AG09309 (cell line): ENCODE measurements at places on chromosomes 7 and 10.
A peak's percentile ranks its signal among the peaks of the same experiment; 100 is the strongest.

- no peak for DNase-seq
Observed at GRCh38 chr10:72335394-72336258, 19.1 kb downstream of the DNAJB12 start.

DNA sequence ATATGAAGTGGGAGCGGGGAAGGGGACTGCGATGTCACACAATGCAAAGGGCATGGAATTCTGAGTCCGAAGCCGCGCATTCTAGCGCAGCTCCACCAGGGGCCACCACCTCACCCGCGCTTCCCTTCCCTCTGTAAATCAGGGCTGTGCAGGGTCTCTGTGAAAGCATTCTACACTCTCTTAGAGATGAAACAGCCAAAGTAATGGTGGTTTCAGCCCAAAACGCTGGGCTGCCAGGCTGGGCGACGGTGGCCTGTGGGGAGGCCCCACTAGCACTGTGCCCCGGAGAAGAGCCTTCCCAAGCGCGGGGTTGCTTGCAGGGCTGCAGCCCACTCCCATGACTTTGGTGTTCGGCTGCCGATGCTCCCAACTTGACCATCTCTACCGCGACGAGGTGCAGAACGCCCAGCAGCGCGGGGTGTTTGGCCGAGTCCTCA, 11.4 kb downstream of the ATG9B start:
- DNase-seq, result no peak

DNA sequence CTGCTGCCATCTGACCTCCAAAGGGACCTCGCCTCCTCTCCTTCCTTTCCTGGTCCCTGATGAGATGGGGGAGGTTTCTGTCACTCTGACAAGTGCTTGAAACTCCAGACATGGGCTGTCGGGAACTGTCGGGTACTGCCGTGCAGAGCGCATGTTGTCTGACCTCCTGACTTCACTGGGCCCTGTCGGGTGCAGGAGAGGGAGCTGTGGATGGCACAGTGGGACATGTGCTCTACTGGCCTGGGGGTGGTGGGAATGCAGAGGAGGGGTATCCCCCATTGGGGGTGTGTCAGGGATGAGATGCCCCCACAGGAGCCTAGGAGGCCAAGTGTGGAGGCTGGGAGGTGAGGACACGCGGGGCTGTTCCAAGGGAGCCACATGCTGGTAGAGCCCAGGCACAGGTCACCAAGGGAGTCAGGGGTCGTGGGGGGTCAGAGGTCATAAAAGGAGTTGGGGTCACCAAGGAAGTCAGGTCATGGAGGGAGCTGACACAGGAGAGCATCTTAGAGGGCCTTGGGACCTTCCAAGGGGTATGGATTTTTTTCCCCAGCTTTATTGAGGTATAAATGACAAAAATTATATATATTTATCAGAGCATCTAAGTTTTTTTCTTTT, 30.9 kb downstream of the TMEM120A start:
- no peak for DNase-seq

- no peak for DNase-seq
Observed at GRCh38 chr10:4306871-4307270, 519.1 kb upstream of the AKR1E2 start.

DNA sequence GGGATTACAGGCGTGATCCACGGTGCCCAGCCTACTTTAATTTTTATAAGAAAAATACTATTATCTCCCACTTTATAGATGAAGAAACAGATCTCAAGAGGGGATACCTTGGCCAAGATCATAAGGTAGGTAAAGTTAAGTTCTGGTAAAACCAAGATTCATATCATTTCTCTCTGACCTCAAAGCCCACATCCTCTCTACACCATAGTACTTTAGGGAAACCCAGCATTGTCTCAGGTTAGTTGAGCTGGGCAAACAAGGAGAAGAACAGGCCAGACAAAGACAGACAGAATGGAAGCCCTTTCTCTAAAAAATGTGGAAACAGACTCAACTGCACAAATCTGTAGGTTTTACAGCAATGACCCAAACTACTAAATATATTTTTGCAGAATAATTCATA, 197.7 kb upstream of the FRMD4A start:
- DNase-seq, result no peak

- no peak for DNase-seq
Observed at GRCh38 chr10:76643511-76643911, 994.1 kb downstream of the KCNMA1 start.

GRCh38 chr10:94546049-94546900, 687 bp downstream of the HELLS start:
- no peak for DNase-seq

- DNase-seq, result peak; percentile 82
Observed at GRCh38 chr7:17523813-17524739, 225.6 kb downstream of the AHR start.

DNA sequence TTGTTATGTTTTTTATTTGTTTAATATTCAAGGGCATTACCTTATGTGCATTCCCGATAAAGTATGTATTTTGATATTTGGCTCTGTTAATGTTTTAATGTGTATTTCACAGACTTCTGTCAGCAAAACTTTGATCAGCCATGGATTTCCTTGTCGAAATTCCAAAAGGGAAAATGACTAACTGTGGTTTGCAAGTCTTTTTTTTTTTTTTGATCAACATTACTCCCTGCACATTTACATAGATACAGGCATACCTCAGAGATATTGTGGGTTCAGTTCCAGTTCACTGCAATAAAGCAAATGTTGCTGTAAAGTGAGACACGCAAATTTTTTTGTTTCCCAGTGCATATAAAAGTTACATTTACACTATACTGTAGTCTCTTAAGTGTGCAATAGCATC, 351.9 kb downstream of the CXCL12 start:
- peak; percentile 71 for DNase-seq

DNA sequence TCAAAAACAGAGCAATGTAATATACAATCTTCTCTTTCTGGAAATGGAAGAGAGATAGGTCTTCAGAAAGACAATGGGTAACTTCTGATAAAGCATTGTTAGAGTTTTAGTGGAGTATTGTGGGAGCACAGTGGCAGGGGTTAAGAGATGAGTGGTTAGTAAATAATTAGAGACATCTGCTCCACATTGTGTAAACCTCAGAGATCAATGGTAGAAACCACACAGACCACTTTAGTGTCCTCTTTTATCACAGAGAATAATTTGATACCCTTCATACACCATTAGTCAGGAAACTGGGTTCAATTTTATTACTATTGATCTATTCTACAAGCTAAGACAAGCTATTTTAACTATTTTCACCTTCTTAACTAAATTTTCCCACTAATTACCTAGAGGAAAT, 35.9 kb upstream of the MAGI2 start:
- no peak for DNase-seq

DNA sequence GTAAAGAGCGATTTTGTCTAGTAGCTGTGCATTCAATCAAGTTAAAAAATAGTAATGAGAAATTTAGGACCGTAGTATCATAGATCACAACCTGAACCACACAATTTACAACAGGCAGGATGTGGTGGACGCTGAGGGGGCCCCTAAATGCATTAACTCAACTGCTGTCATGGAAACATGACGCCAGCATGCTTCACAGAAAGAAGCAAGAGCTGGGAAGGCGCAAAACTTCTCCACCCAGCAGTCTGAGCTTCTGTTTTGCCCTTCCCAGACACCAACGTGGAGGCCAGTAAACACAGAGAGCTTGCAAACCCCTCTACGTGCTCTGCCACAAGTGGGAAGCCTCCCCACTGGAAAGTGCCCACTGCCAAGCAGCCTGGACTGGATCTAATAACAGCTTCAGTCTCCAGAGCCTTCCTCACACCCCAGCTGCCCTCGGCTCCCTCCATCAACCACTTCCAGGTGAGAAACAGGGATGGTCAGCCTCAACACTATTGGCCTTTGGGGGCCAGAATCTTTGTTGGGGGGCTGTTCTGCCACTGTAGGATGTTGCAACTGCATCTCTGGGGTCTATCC, 151.8 kb downstream of the SFMBT2 start:
- no peak for DNase-seq

- DNase-seq, result no peak
Observed at GRCh38 chr7:142787034-142787768, 16.4 kb downstream of the PRSS2 start.

- DNase-seq, result no peak
Observed at GRCh38 chr7:106462365-106462859, 177.6 kb upstream of the NAMPT start.

DNA sequence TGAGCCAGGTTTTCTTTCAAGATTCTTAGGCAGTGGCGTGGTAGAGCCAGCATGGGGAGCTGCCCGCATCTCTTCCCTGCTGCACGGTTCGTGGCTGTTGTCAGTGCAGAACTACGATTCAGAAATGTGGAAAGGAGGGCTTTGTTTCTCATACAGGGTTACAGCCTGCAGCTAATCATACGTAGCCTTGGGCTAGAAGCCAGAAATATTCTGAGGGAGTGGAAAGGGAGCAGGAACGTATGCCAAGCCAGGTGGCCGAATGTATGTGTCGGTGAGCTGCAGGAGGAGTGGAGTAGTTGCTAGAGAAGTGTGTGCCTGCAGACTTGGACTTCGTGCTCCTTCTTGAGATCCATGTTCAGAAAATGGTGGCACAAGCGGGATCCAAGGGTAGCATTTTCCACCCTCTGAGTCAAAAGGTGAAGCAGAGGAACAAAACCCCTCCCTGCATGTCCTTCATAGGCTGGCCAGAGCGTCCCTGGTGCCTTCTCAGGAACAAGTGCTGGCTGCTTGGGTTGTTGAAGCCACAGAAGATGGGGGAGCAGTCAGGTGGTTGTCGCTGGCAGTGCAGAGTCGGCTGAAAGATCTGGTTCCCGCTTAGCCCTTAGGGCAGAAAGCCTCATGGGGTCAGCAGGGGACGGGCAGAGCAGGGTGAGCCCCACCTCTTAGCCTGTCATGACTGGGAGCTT, 40.9 kb downstream of the LANCL2 start:
- DNase-seq, result no peak

- DNase-seq, result no peak
Observed at GRCh38 chr7:33824911-33825459, 80.4 kb upstream of the BMPER start.

DNA sequence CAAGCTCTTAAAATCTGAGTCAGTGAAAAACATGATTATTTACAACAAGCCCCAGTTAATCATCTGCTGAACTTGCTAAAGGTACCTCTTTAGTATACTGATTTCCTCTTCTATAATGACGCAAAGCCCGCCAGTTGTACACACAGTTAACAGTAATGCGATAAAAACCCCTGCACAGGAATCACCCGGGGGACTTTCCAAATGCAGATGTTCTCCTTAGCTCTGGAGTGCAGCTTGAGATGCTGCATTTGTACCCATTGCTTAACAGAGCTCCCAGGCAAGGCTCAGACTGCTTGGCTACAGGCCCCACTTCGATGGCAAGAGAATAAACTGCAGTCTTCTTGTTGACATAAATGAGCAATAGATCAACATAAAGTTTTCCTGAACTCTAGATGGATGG, 279.6 kb upstream of the HGF start:
- DNase-seq, result no peak

GRCh38 chr10:70732569-70732968, 52.6 kb downstream of the TBATA start:
- DNase-seq, result no peak

- no peak for DNase-seq
Observed at GRCh38 chr7:143487566-143487965, 9.9 kb downstream of the TAS2R41 start.

DNA sequence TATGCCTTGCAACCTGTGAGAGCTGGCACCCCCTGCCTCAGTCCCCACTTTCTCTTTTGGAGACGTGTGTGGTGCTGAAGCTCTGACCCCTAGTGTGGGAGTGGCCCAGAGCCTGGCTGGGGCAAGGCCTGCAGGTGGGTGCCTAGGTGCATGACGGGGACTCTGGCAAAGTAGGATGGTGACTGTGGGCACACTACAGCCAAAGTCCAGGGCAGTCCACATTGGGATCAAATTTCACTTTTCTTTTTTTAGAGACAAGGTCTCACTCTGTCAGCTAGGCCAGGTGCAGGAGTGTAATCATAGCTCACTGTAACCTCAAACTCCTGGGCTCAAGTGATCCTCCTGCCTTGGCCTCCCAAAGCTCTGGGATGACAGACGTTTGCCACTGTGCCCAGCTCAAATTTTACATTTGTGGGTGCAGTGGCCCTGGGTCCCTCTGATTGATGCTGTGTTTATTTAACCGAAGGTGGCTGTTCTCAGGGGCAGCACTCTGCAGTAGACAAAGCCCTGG, 52.3 kb downstream of the NEURL1 start:
- no peak for DNase-seq

- no peak for DNase-seq
Observed at GRCh38 chr10:75646916-75647315, 215.5 kb downstream of the LRMDA start.

DNA sequence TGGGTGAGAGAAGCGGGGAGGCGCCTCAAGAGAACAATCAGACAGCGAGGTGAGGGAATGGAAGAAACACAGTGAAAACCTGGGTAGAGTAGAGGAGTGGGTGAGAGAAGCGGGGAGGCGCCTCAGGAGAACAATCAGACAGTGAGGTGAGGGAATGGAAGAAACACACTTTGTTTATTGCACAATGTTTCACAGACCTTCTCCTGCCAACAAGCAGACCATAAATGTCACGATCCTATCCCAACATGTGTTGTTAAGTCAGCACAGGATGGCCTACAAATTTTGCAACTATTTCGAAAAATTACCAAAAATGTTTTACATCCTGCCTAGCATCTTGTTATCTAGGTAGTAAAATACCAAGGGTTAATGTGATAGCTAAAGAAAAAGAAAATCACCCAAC, 115.3 kb downstream of the JAZF1 start:
- DNase-seq, result peak; percentile 82

GRCh38 chr7:121575194-121575765, 179.2 kb upstream of the FAM3C start:
- no peak for DNase-seq

- no peak for DNase-seq
Observed at GRCh38 chr7:135215698-135216097, 4.4 kb upstream of the WDR91 start.

- no peak for DNase-seq
Observed at GRCh38 chr7:121871188-121871587, 1.8 kb upstream of the PTPRZ1 start.

GRCh38 chr7:142111499-142111898, at the start of gene MGAM2:
MGAM2 (plus strand) TSS chr7:142111718; CDS start chr7:142116874, 5,156 bp downstream.
- DNase-seq, result no peak

- DNase-seq, result no peak
Observed at GRCh38 chr10:62473241-62473640, 99.1 kb downstream of the ZNF365 start.

GRCh38 chr10:110498982-110499795, 1.5 kb downstream of the DUSP5 start:
- DNase-seq, result no peak

DNA sequence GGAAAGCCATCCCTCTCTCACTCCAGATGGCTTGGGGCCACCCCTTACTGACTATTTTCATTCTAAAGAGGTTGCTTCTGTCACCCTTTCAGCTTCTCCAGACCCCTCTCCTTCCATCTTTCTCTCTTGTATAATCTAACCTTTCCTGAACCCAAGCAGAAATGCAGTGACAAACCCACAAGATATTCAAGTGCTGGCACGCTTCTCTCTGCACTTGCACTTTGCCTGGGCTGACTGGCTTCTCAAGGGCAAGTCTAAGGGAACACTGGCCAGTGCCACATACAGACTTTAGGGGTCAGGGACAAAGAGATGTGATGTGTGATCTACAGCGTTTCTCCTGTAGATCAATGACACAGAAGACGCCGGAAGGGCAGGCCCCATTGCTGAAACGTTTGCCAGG, 150.4 kb upstream of the LANCL2 start:
- no peak for DNase-seq

- DNase-seq, result no peak
Observed at GRCh38 chr7:121582258-121582657, 186.2 kb upstream of the FAM3C start.
